CD4-positive, alpha-beta T cell treated with Interleukin-6 for 4 hours (primary cell): ENCODE measurements at places on chromosomes 13 and 19.

GRCh38 chr19:39814595-39814994 is 19.4 kb downstream of the DYRK1B start:
- DNase-seq: no peak

- no peak for DNase-seq
Observed at GRCh38 chr19:34793565-34793964, 20.6 kb upstream of the ZNF599 start.

DNA sequence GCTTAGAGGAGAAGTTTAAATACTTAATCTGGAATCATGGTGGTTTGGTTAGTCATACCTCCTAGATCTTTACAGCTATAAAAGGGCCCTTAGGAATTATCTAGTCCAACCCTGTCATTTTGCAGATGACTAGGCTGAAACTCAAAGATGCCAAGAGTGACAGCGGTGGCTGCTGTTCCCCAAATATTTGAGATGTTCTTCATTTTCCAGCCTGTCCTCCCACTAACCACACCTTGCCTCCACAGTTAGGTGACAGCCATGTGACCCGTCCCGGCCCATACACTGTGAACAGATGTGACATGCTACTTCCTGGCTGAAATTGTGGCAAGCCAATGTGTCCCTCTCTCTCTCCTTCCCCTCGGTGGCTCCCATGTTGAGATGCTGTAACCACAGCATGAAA is 225.5 kb upstream of the IPO5 start:
- DNase-seq: no peak

DNA sequence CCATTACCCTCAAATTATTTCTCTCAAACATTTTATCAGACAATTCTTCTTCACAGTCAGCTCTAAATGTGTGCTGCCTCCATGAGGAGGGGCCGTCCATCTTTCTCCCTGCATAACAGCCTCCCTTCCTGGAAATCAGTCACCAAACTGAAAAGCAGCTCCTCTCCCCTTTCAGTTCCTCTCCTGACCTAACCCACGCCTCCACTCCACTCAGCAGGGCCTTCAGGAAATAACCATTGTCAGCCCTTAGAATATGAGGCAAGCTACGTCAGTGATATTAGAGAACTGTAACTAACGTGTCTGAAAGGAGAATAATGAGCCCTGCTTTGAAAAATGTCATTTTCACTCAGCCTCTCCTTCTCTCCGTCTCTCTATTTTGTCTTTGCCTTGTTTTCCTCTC is 116.2 kb downstream of the OLFM4 start:
- DNase-seq: no peak

GRCh38 chr13:57878291-57878690 is 246.7 kb downstream of the PCDH17 start:
- DNase-seq: no peak

DNA sequence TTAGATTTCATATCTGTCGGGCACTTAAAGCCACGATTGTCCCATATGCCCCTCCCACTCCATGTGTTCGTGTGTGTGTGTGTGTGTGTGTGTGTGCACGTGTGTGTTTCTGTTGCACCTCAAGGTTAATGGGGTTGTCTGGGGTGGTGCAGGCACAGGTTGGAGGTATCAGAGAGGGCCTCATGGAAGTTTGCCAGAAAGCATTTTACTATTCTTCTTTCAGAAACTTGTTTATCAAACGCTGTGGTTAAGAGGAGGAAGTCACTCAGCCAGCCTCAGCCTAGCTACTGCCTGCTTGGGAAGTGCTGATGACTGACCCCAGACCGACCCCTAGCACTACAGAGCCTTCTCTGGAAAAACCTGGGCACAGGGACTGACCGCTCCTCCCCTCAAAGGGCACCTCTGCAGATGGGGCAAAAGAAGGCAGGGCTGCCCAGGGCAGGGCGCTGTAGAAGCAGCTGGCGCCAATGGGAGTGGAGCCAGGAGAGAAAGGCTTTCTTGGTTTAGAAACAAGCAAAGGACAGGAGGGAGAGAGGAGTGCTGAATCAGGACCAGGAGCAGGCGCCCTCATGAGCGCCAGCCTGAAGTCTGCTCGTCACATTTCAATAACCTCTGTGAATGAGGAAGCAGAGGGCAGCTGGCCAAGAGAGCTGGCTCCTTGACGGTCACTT is 3.9 kb downstream of the SIAH3 start:
- peak; percentile 66 for DNase-seq

DNA sequence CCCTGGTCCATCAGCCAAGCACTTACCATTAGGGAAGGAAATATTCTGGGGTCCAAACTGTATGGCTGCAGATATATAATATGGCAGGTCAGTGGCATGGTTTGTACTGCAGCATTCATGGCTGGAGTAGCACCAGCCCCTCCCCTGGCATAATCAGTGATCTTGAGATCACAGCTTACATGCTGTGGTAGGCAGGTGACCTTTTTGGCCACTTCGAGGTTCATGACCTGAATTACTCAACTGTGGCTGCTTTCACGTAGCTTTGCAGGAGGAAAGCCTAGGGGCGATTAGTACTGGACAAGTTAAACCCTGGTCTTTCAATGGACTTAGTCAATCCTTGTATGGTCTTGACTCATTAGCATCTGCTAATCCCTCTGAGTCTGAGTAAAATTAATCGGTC is 169.8 kb downstream of the SPRY2 start:
- no peak for DNase-seq

DNA sequence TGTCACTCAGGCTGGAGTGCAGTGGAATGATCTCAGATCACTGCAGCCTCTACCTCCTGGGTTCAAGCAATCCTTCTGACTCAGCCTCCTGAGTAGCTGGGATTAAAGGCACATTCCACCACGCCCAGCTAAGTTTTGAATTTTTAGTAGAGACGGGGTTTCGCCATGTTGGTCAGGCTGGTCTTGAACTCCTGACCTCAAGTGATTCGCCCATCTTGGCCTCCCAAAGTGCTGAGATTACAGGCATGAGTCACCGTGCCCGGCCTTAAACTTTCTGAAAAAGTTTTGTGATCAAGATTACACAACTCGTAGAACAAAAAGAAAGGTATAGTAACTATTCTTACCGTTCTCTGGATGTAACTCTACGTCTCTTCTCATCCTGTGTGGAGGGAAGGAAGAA is 21.2 kb downstream of the DNMT1 start:
- no peak for DNase-seq

DNA sequence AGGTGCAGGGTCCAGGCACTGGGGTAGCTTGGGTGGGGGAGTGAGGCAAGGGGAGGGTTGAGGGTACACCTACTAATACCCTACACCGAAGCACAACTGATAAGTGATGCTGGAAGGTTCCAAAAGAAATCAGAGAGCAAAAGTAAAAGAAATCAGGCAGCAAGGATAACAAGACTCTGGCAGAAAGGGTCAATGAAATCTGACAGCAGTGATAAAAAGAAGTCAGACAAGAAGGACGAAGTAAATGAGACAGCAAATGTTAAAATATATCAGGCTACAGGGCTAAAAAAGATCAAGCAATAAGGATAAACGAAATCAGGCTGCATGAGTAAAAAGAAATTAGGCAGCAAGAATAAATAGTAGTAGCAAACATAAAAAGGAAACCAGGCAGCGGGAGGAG is 4.7 kb downstream of the LRFN3 start:
- DNase-seq: no peak

DNA sequence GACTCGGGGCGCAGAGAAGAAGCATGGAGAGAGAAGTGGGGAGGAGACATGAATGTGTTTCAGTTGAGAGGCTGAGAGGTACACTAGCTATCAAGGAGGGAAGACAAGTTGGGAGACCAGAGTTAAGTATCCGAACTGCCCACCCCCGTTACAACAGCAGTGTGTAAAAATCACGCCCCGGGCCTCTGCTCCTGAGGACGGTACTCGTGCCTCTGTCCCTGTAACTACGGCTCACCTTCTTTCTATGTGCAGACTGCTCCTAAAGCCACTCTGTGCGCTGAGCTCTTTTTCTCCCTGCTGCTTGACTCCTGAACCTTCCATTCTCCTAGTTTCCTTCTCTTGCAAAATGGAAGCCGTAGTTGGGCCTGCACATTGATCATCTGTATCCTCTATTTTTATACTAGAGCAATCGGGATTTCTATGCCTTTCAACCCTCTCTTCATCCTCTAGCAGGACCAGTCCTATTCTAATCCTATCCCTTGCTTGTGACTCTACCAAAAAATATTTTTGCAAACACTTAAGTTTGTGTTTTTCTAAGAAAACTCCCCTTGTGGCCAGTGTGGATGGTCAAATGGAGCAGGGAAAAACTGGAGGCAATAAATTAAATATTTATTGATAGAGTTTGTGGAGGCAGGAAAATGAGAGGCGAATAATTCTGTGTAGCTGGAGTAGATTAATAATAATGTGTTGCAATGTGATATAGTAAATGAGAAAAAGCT is 569 bp downstream of the POLR1D start:
- no peak for DNase-seq

DNA sequence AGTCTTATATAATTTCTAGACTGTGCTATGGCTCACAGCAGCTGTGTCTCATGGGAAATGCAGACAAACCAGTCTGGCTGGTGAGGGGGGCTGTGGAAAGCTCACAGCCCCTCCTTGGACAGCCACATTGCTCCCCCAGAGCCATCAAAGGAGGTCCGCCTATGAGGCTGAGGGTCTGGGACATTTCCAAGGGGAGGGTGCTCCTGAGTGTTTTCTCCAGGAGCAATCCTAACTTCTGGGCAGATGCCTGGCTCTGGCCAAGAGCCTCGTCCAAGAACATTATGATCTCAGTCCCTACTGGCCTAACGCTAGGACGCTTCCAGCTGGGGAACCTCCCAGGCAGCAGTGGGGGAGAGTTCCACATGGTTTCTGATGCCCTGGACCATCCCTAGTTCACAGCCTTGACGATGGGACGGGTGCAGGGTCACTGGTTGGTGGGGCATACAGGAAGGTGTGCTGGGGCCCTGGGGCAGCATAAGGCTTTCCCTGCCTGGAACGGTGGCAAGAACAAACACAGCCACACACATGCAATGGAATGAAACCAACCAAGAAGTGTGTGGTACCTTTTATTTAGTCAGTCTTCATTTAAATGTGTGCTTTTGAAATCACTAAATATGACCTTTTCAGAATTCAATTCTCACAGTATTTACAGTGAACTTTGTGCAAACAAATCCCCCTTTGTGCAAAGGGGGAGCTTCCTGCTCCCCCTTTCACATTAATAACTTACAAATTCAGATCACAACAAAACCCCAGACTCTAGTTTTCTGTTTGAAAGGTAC is 60.6 kb downstream of the CDADC1 start:
- no peak for DNase-seq

DNA sequence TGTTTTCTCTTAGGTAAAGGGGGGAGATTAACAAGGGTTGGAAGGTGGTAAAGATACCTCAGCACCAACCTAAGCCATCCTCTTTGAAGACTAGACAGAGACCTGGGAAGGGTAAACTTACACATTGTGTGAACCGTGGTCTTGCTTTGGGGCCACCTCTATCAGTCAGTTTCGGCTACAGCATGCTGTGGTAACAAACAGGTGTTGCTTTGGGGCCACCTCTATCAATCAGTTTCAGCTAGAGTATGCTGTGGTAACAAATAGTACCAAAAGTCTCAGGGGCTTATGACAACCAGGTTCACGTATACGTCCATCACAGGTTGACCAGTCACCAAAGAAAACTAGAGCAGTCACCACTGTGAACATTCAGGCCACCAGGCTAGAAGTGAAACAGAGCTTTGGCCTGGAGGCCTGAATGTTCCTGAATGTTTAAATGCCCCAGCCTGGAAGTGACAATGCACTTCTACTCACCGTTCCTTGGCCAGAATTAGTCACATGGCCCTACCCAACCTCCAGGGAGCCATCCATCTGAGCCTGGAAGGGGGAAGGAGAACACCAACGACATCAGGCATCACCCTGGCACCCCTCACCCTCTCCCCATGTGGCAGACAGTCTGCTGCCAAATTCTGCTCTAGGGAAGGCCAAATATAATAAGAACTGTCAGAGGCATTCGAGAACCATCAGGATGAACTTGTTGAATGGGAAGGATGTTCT is 3.8 kb downstream of the FXYD7 start:
- no peak for DNase-seq

DNA sequence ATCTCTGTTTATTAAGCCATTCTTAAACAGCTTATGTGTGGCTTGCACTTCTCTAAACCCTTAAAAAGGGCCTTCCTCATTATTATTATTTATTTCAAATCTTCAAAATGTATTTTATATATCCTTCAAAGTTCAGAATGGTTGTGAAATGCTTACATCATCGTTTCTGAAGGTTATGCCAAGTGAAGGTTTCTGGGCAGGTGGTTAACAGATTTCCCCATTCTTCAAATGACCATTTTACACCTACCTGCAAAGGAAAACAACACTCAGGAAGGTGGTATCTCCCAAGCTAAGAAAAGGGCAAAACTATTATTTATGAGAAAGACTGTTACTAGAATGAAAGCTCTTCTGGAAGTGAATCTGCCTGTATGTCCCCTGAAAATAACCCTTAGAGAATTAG is 191.6 kb downstream of the SHISA2 start:
- no peak for DNase-seq
